Hematopoietic multipotent progenitor cell treated with erythropoietin and hydrocortisone succinate and interleukin-3 and kit ligand, for 17 days (in vitro differentiated cells): ENCODE measurements at places on chromosomes 2 and 18.

- no peak for DNase-seq
These were observed 9.4 kb downstream of the FOSL2 start for GRCh38 chr2:28401948-28402550.

- DNase-seq, result no peak
These were observed 17.2 kb upstream of the ITGAV start for GRCh38 chr2:186572705-186573104.

DNA sequence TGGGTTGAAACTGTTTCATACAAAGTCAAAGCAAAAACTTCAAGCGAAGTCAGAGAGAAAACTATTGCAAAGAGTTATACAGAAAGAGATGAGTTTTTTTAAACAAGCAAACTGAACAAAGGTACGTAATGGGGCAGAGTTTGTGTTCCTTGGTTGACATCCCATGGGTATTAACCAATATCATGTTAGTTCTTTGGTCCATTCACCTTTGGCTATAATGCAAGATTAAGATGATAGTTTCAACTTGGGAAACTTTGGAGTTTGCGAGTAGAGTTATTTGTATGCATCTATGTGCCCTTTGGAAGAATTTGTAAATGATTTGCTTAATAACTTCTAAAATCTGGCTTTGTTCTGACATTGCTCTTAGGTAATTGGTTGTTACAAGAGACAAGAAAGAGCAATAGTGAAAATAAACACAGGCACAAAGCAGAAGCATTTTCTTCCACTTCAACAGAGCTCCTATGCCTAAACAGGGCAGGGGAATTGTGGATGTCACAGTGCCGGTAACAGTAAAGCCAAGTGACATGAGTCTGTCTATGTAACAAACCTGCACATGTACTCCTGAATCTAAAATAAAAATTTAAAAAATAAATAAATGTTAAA, 936.1 kb downstream of the SUCLG1 start:
- DNase-seq, result no peak

DNA sequence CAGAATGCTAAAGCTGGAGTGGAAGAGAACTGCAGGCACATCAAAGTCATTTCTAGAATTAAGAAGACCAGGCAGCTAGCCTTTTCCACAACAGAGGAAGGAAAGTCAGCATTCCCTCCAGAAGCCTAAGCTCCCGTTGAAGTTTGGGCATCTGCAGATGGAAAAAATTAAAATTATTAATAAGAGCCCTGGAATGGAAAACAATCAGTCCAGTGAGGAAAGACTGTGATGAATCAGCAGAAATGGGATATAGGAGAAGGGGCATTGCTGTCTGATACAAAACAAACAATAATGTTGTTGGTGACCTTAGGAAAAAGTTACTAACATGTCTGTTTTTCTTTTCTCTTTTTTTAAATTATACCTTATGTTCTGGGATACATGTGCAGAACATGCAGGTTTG, 450.7 kb upstream of the SLC14A2 start:
- no peak for DNase-seq

GRCh38 chr2:57760381-57760801, 286.2 kb upstream of the VRK2 start:
- no peak for DNase-seq

DNA sequence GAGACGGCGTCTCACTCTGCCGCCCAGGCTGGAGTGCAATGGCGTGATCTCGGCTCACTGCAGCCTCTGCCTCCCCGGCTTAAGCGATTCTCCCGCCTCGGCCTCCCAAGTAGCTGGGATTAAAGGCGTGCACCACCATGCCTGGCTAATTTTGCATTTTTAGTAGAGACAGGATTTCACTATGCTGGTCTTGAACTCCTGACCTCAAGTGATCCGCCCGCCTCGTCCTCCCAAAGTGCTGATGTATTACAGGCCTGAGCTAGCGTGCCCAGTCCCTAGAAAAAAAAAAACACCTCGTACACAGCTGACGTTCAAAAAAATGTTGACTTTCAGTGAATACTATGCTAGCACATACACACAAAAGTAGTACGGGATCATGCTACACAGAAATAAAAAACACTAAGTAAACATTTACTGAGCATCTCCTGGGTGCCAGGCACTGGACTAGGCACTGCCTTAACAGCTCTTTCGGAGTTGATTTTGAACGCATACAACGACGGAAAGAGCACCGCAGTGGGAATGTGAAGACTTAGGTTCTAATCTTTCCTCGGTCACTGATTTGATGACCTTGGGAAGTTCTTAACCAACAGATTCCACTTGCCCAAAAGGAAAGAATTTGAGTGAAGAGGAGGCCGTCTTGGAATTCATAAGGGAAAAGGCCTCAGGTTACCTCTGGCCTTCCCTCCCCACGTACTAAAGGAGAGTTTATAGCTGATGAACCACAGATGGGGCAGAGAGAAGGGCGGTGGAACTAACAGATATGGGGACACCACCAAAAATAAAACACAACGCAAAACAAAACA, 1.1 kb downstream of the DNAJC27 start:
- DNase-seq, result no peak

DNA sequence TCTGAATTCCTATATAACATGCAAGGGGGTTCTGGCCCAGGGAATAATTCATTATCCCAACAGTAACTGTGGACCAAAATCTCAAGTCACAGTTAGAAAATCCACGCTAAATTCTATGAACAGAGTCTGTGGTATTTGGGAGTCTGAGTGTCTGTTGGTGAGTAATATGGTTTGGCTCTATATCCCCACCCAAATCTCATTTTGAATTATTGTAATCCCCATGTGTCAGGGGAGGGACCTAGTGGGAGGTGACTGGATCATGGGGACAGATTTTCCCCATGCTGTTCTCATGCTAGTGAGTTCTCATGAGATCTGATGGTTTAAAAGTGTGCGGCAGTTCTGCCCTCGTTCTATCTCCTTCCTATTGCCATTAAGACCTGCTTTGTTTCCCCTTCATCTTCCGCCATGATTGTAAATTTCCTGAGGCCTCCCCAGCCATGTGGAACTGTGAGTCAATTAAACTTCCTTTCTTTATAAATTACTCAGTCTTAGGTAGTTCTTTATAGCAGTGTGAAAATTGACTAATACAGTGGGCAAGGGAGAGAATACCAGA, 68.3 kb downstream of the NBAS start:
- DNase-seq, result no peak

DNA sequence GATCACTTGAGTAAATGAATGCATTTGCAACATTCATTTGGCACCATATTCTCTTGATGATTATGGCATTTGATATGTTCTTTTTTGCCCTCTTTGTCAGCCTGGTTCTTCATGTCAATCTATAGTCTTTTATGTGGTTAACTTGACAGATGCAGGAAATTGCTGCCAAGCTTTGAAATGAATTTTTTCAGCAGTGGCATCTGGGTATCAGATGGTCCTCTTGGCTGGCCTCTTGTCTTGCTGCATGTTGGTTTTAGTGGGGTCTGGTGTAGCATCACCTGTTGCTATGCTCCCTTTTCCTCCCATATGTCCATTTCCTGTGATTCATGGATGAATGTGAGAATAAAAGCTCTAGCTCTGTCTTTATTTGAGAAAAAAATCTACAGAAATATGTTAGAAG, 119.9 kb downstream of the DPP4 start:
- no peak for DNase-seq

GRCh38 chr2:147311058-147311430, 533.8 kb upstream of the ACVR2A start:
- DNase-seq, result no peak

GRCh38 chr2:20414806-20415205, 32.1 kb upstream of the RHOB start:
- no peak for DNase-seq

- DNase-seq, result no peak
These were observed 138.9 kb upstream of the ASB18 start for GRCh38 chr2:236403125-236403524.

- no peak for DNase-seq
These were observed 81.2 kb downstream of the ORC4 start for GRCh38 chr2:147939313-147939712.
